ENCODE measurements at places on chromosomes 5 and 9.

DNA sequence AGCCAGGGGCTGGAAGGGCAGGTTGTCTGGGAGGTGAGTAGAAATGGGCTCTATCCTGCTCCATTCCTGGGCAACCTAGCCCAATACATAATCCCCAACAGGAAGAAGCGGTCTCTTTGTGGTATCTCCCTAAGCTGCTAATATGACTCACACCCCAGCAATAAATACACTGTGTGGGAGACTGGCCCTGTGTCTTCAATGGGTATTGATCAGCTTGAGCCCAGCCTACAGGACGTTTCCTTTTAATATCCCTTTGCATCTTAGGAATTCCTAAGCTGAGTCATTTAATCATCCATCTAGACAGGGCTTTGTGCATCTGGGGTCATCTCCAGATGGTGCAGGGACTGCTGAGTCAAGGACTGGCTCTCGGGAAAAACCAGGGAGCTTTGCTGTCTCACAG is 207.0 kb upstream of the PANK3 start:
- no peak overlapping the region for H3K27ac ChIP-seq
- H3K36me3 ChIP-seq: no peaks in the 10 kb centered on the region
- no peak for DNase-seq
- no peak overlapping the region for H3K4me3 ChIP-seq
- H3K4me1 ChIP-seq: no peaks in the 10 kb centered on the region
- no peaks in the 10 kb centered on the region for H3K27me3 ChIP-seq

GRCh38 chr5:29518176-29518575 is 1675.3 kb upstream of the CDH6 start:
- H3K4me1 ChIP-seq: no peaks in the 10 kb centered on the region
- DNase-seq: no peak
- H3K36me3 ChIP-seq: no peaks in the 10 kb centered on the region

GRCh38 chr5:142641711-142642110 is 44.2 kb downstream of the FGF1 start:
- H3K27me3 ChIP-seq: peaks cover 7% of the 10 kb centered on the region
- H3K27ac ChIP-seq: no peak overlapping the region
- H3K4me1 ChIP-seq: no peaks in the 10 kb centered on the region
- no peak overlapping the region for H3K4me3 ChIP-seq

DNA sequence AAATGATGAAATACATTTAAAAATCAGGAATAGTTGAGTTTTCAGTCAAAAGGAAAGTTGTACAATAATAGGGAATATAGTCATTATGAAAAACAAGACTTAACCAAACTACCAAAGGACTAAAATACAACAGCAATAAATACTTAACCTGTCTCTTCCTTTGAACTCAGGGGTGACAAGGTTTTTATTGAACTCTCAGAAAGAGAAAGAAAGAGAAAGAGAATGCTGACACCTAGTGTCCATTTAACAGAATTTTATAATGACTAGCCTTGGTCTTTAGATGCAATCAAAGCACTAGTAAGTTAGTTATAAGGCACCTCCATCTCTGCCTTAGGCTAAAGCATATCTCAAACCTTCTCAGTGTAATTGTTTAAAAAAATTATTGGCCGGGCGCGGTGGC is 47.5 kb downstream of the UIMC1 start:
- no peak overlapping the region for H3K4me3 ChIP-seq
- peaks cover 4% of the 10 kb centered on the region for H3K36me3 ChIP-seq
- no peak overlapping the region for H3K27ac ChIP-seq
- no peaks in the 10 kb centered on the region for H3K27me3 ChIP-seq
- H3K4me1 ChIP-seq: no peaks in the 10 kb centered on the region

GRCh38 chr5:120062515-120062917 is 401.6 kb upstream of the PRR16 start:
- no peaks in the 10 kb centered on the region for H3K27me3 ChIP-seq
- no peak overlapping the region for H3K27ac ChIP-seq

GRCh38 chr5:37436146-37436934 is 57.2 kb downstream of the WDR70 start:
- no peaks in the 10 kb centered on the region for H3K4me1 ChIP-seq
- H3K36me3 ChIP-seq: no peaks in the 10 kb centered on the region
- no peaks in the 10 kb centered on the region for H3K27me3 ChIP-seq
- no peak overlapping the region for H3K4me3 ChIP-seq
- DNase-seq: no peak

DNA sequence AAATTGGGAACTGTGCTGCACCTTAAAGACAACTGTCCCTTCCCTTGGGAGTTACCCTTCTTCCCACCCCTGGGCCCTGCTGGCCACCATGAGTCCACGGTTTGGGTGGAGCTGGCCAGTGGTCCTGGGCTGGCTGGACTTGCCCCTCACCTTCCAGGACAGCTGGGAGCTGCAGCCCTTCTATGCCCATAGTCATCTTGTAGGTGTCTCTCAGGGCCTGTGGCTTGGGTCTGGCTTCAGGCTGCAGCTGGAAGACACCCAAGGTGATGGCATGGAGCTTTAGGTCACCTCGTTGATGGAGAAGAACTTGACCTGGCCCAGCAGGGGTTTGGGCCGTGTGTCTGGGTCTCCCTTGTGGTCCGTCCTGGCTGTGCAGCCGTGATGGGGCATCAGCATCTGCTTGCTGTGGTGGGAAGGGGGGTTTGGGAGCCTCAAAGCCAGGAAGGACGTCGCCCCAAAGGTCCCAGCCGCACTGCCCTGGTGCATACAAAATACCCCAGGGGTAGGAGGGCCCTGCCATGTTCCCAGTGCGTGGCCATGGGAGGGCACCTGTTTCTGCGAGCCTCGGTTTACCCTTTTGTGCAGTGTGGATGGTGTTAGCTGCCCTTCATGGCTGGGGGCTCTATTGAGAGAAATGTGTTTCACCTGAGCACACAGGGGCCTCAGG is 8.9 kb downstream of the WNK2 start:
- H3K36me3 ChIP-seq: no peaks in the 10 kb centered on the region
- H3K27ac ChIP-seq: no peak overlapping the region
- H3K4me3 ChIP-seq: no peak overlapping the region
- DNase-seq: no peak

DNA sequence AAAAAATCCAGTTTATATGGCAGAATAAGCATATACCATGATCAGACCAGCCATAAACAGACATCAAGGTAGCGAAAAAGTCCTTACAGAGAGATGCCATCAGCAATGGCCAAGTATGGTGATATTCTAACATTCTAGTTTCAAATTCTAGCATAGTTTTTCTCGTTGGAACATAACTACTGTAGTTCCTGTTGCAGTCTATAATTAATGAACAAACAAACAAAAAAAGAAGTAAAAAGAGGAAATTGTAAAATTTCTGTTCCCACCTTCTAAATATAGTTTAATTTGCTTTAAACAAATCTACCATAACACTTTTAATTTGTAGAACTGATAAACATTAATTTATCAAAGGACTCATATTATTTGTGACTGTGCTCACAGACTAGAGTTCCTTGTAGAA is 9.9 kb upstream of the CD180 start:
- no peaks in the 10 kb centered on the region for H3K27me3 ChIP-seq
- H3K4me1 ChIP-seq: peaks cover 80% of the 10 kb centered on the region
- H3K27ac ChIP-seq: peak overlapping the region; percentile 64
- H3K36me3 ChIP-seq: no peaks in the 10 kb centered on the region
- H3K4me3 ChIP-seq: peak overlapping the region; percentile 7
- no peak for DNase-seq

- no peak overlapping the region for H3K27ac ChIP-seq
- H3K4me1 ChIP-seq: no peaks in the 10 kb centered on the region
- H3K36me3 ChIP-seq: no peaks in the 10 kb centered on the region
Observed at GRCh38 chr5:2538169-2538568, 213.3 kb downstream of the IRX2 start.

DNA sequence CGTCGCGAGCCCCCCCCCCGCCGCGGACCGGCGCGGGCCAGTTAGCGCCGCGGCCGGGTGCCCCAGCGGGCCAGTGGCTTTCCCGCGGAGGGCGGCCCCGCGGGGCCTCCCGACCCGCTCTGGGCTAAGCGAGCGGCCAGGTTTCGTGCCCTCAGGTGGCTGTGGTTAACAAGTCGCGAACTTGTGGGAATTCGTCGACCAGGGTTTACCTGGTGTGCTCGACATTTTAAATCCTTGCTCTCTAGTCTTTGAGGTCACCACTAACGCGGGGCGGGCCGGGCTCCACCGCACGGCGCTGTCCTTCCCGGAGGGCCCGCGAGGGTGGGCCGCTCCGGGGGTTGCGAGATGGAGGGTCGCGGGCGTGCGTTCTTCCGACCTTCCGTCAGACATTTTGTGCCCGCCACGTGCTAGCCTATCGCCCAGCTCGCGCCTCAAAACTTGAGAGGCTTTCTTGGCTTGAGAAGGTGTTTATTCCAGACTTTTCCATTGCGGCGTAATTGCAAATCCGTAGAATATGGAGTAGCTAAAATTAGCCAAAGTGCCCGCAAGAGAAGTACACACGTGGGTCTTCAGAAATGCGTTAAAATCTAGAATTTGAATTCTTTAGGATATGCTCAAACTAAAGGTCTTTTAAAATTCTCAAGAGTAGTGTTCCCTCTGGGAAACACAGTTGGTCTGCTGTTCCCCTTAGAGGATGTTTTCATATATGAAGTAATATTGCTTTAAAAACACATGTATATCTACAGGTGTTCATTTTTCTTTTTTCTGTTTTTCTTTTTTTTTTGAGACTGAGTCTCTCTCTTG is 2.1 kb downstream of the ANP32B start:
- DNase-seq: no peak
- H3K27ac ChIP-seq: peak overlapping the region; percentile 98
- H3K36me3 ChIP-seq: no peaks in the 10 kb centered on the region
- peak overlapping the region; percentile 85 for H3K4me3 ChIP-seq
- H3K27me3 ChIP-seq: no peaks in the 10 kb centered on the region

DNA sequence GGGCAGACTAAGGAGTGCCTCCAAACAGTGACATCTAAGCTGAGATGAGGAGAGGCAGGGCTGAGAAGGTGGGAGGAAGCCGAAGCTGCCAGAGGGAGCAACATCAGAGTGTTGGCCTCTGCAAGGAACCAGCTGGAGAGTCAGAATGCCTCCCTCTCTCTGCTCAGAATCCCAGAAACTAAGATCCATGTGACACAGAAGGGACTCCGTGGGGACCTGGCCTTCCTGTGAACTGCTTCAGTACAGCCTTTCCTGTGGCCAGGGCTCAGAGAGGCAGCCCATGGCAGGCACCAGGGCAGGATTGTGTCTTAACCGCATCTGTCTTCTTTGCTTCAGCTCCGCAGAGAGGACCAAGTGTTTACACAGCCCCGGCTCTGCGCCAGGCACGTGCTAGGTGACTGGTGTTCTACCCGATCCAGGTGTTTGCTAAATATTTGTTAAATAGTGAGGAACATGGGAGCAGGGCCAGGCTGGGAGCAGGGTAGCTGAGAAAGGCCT is 33.5 kb downstream of the KCNMB1 start:
- no peaks in the 10 kb centered on the region for H3K4me1 ChIP-seq
- no peaks in the 10 kb centered on the region for H3K27me3 ChIP-seq
- H3K36me3 ChIP-seq: no peaks in the 10 kb centered on the region
- no peak for DNase-seq
- no peak overlapping the region for H3K27ac ChIP-seq

DNA sequence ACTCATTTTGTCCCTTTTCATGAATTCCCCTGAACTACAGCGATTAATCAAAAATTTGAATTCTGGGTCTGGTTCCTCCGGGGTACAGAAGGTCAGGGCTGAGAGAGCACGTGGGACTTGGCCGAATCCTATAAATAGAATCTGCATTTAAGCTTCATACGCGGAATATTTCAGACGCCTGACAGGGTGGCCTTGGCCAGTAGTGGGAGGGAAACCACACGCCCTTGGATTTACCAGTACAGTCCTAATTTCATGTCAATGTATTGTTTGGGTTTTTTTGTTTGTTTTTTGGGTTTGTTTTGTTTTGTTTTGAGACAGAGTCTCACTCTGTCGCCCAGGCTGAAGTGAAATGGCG is 21.5 kb upstream of the NIPBL start:
- H3K36me3 ChIP-seq: no peaks in the 10 kb centered on the region
- H3K4me1 ChIP-seq: no peaks in the 10 kb centered on the region
- no peak overlapping the region for H3K4me3 ChIP-seq
- no peak for DNase-seq
- H3K27ac ChIP-seq: no peak overlapping the region

DNA sequence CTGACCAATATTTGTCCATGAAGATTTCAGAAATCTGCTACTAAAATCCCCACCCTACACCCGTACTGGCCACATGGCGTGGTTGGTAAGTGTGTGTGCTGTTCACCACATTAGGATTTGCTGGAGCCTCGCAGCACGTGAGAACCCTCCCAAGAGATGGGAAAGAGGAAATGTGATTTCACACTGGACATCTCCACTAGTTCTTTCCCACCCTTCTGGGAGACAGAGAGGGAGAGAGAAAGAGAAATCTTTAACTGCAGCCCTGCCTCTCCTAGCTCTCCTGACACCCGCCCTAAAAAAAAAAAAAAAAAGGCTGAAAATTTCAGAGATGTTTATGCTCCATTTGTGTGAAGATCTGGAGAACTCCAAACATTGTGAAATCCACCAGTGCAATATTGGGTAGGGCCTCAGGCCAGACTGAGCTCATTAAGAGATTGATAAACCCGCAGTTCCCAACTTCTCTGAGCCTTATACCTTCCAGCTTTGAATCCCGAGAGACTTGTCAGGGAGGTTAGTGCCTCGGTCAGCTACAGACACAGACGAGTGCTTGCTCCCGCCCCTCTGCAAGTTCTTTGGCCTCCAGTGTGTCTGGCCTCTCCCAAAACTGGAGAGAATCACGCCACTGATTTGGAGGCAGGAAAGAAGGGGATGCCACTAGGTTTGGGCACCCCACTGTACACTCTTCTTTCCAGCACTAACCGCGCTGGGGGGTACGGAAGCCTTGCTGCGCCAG is 1.9 kb downstream of the SPRY4 start:
- DNase-seq: no peak
- no peak overlapping the region for H3K27ac ChIP-seq
- H3K36me3 ChIP-seq: no peaks in the 10 kb centered on the region
- no peak overlapping the region for H3K4me3 ChIP-seq
- H3K27me3 ChIP-seq: peaks cover 3% of the 10 kb centered on the region
- H3K4me1 ChIP-seq: peaks cover 20% of the 10 kb centered on the region

DNA sequence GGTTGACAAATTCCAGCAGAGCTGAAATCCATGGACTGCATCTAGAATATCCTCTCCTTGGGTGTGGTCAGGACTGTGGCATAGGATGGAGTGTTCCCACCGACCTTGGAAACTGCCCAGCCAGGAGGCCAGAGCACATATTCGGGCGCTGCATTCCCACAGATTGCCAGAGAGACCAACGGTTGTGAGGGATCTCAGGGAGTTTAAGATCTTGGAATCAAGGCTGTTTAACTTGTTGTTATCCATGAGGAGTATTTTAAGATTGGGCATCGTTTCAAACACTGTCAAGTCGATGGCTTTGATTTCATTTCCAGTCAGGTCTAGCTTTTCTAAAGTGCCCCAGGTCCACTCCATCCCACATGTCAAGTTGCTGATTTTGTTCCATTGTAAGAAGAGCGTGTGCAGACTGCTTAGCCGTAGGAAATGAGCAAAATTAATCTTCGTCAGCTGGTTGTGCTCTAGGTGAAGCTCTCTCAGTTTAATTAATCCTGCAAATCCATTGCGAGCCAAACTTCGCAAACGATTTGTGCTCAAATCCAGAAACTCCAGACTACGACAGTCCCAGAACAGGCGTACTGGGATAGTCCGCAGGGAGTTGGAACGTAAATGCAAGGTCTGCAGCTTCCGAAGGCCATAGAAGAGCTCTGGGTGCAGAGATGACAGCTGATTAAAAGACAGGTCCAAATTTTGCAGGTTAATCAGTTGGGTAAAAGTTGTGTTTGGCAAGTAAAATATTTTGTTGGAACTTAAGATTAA is 1.5 kb downstream of the LRRTM2 start:
- H3K4me1 ChIP-seq: no peaks in the 10 kb centered on the region
- no peaks in the 10 kb centered on the region for H3K27me3 ChIP-seq
- H3K36me3 ChIP-seq: no peaks in the 10 kb centered on the region

- no peaks in the 10 kb centered on the region for H3K36me3 ChIP-seq
- no peak for DNase-seq
- no peaks in the 10 kb centered on the region for H3K27me3 ChIP-seq
- H3K4me3 ChIP-seq: no peak overlapping the region
Observed at GRCh38 chr9:7154650-7155049, 396.9 kb downstream of the KDM4C start.

Data from naive thymus-derived CD4-positive, alpha-beta T cell (primary cell).